ENCODE measurements at places on chromosomes 5 and 9.

GRCh38 chr9:121658166-121658565, 6.7 kb downstream of the DAB2IP start:
- DNase-seq, result peak; percentile 39

- no peak for DNase-seq
Observed at GRCh38 chr5:37283214-37283820, 34.1 kb upstream of the CPLANE1 start.

- DNase-seq, result no peak
Observed at GRCh38 chr5:122121479-122122465, 7.6 kb upstream of the ZNF474 start.

GRCh38 chr9:137084526-137084925, 2.3 kb upstream of the MAN1B1 start:
- no peak for DNase-seq

- no peak for DNase-seq
Observed at GRCh38 chr5:138905541-138905940, 30.4 kb upstream of the LRRTM2 start.

DNA sequence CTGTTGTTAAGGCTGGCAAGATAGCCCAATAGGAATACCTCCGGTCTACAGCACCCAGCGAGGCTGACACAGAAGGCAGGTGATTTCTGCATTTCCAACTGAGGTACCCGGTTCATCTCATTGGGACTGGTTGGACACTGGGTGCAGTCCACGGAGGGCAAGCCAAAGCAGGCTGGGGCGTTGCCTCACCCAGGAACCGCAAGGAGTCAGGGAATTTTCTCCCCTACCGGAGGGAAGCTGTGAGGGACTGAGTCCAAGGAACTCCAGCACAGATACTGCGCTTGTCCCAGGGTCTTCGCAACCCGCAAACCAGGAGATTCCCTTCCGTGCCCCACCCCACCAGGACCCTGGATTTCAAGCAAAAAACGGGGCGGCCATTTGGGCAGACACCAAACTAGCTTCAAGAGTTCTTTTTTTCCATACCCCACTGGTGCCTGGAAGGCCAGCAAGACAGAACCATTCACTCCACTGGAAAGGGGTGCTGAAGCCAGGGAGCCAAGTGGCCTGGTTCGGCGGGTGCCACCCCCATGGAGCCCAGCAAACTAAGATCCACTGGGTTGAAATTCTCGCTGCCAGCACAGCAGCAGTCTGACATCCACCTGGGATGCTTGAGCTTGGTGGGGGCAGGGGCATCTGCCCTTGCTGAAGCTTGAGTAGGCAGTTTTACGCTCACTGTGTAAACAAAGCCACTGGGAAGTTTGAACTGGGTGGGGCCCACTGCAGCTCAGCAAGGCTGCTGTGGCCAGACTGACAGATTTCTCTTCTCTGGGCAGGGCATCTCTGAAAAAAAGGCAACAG, 647.2 kb downstream of the BNC2 start:
- DNase-seq, result no peak

- peak; percentile 95 for DNase-seq
Observed at GRCh38 chr5:65198456-65199120, 283.1 kb downstream of the ADAMTS6 start.

DNA sequence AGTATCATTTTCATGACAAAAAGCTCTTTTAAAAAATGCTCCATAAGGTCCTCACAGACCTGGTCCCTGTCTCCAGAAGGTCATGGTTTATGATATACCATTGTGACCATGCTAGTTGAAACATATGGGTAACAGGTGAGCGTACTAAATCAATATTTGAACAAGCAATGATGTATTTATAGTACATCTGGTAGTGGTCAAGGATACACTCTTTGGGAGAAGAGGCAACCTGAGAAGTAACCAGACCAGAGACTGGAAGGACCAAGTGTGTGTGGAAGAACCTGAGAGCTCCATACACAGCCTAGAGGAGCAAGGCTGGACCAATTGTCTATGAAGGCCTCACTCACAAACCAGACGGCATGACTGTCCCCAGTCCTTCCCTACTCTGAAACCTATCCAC, 55.1 kb downstream of the LHFPL2 start:
- DNase-seq, result no peak

All from dermis microvascular lymphatic vessel endothelial cell (primary cell).